Head of caudate nucleus (tissue), 42 donors: ENCODE measurements at places on chromosomes 1 and 21.

GRCh38 chr1:15456313-15456954 is at the start of gene CELA2A:
Gene CELA2A (plus strand): TSS chr1:15456732. CDS start chr1:15456754, 22 bp downstream.
- no peak for DNase-seq

GRCh38 chr1:150753416-150753815 is 12.2 kb downstream of the CTSS start:
- no peak for DNase-seq

DNA sequence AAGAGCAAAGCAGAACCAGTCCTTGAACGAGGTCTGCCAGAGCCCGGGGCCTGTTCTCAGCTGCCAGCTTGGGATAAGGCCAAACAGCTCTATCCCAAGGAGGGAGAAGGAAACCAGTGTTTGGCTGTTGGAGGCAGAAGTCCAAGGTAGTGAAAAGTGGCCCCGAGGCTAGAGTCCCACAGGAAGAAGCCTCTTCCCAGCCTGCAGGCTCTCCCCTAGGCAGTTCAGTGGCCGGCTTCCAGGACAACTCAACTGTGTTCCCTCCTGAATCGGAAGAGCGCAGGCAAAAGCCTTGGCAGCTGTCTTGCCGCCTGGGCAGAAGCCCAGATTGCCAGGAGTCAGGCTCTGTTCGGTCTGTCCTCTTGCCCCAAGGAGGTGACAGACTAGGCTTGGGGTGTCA is 19.3 kb downstream of the QSOX1 start:
- peak; percentile 70 for DNase-seq

DNA sequence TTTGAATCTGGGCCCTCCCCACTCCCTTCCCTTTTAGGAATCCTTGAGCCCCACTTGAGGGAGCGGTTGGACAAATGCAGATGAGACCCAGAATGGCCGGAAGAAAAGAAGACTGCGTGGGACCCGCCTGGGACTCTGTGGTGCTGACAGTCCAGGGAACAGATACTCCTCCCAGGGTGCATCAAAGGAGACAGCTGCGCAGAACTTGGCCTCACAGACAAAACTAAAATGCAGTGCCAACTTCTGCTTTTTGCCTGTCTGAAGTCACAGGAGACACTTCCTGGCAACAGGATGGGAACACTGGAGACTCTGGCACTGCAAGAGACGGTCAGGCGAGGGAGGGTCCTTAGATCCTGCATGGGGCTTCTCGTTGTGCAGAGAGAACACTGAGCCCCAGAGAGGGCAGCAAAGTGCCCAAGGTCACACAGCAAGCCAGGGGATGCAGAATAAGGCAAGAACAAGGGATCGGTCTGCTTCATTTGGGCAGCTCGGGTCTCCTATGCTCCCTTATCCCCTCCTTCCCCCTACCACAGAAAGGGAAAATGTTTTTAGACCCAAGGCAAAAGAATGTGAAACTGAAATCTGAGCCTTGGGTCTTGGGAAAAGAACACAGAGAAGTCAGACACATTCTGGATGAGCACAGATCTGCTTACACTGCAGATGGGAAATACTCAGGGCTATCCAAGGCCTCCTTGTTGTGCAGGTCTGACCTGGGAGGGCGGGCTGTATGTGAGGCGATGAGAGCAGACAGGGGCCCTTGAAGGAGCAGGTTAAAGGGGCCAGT is 182.4 kb downstream of the TRABD2B start:
- no peak for DNase-seq

DNA sequence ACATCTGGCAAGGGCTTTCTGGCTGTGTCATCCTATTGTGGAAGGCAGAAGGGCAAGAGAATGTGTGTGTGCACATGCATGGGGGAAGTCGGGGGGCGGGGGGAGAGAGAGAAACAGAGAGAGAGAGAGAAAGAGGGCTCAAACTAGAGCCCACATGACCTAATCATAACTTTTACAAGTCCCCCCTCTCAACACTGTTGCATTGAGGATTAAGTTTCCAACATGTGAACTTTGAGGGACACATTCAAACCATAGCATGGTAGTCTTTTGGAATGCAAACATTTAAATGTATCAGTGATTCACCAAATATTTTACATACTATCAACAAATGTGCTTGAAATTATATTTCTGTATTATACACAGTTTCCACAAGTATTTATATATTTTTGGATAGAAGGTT is 655.4 kb upstream of the B3GALT2 start:
- DNase-seq, result no peak

DNA sequence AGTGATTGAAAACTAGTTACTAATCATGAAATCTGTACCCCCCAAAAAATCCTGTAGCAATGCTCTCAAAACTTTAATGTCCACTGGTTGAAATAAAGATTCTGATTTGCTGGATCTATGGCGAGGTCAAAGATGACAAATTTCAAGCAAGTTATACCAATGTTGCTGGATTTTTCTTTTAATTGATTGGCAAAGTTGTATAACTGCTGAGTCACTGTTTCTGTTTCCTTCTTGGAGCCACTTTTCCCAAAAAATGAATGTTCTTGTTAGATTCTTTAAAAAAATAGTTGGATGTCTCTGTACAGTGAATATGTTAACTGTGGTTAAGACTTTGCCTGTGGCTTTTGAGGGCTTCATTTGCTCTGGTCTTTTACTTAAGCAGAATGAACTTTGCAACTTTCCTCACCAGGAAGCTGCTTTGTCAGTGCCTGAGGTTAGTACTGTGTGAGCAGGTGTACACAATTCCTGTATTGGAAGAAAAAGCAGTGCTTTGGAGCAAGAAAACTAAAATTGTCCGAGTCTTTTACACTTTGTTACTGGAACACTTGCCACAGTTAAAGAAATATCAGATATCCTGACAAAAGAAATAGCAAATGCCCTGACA is 1211.9 kb downstream of the MRPL39 start:
- no peak for DNase-seq

- DNase-seq, result no peak
Observed at GRCh38 chr1:11293856-11294255, 20.9 kb downstream of the UBIAD1 start.

- DNase-seq, result no peak
Observed at GRCh38 chr1:196070940-196071339, 537.3 kb downstream of the KCNT2 start.

DNA sequence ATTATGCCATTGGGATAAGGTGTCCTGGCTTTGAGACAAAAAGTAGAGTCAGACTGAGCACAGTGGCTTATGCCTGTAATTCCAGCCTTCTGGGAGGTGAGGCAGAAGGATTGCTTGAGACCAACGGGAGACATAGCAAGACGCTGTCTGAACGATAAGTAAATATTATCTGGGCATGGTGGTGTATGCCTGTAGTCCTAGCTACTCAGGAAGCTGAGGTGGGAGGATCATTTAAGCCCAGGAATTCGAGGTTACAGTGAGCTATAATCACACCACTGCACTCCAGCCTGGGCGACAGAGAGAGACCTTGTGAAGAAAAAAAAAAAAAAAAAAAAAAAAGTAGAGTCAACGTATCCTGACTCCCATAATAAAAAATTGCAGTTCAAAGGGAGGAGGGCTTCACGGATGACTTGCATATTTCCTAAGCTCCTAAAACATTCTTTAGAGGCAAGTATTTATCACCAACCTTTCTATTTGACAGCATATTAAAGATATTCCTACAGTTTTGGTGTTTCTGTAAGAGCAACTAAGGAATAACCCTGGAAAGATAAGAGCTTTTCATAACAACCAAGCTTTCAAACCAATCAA is 141.2 kb downstream of the SLC44A5 start:
- DNase-seq, result no peak

GRCh38 chr1:78224246-78224785 is 178.6 kb downstream of the GIPC2 start:
- no peak for DNase-seq
